ENCODE measurements at places on chromosomes 4 and X. TPM values are rescaled to one million over a fixed set of nuclear protein-coding genes. Genes with fewer than 3 reads are reported as not detected.

The TGIF2LX gene
- polyA plus RNA-seq = not detected

The MSX1 gene
- not detected for polyA plus RNA-seq

The TRIM61 gene
- polyA plus RNA-seq = 1.7 TPM

The SORCS2 gene
- not detected for polyA plus RNA-seq

DNA sequence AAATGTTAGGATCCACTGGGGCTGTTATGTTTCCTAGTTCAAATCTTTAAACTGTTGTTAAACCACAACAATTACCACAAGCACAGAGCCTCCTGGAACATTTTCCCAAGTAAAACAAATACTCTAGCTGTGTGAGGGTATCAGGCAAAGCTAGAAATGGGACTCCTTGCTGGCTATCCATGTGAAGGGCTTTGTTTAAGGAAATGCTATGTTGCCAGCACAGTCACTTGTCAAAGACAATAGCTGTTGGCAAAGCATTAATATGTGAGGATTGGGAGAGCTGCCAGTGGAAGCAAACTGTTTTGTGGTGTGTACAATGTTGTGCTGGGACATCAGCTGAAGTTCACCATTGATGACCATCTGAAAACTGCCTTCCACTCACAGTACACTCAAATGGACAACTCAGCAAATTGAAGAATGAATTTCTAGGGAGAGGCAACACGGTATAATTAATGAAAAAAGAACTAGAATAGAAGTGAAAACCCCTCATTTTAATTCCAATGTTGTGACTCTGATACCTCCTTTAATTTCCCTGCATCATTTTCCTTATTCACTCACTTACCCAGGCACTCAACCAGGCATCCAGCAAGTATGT is 100.8 kb downstream of the ANXA3 start:
- DNase-seq = no peak

DNA sequence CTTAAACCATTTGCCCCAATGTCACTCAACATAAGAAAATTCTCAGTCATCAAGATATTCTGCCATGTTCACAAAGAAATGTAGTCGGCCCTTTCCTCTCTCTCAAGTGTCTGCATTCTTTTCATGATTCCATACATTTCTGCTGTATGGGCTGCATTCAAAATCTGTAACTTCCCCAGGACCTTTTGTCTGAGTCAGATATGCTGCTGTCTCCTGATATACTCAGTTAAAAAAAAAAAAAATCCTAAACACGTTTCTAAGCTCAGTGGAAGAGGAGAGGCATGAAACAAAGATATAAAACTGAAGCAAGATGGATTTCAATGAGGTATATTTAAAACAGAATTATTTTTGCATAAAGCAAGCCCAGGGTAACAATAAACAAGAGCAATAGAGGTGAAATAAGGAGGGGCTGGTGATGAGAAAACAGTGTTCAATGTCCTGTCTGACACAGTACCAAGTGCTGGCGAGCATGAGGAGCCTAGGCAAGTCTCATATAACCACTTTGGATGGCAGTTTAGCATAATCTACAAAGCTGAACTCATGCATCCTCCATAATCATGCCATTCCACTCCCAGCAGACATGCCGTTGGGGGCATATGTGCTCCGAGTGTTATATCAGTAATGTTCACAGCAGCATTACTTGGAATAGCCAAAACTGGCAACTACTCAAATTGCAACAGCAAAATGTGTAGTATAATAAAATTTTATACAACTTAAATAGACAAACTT is 76.7 kb downstream of the MANBA start:
- DNase-seq = no peak

DNA sequence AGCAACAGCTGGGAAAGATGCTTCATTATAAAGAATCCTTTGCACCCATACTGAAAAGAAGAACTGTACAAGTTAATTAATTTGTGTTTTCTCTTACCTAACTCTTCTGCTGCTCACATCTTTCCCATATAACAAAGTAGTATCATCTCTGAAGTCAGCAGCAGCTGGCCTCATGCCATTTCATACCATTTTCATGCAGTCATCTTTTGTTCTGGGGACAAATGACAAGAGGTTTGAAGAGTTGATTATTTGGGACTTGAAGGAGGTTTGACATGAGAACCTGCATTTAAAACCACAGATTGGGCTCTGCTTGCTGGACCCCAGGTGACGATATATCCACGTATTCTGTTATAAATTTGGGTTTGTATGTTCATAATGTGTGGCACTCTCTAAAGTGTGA is 430.3 kb downstream of the SPRY1 start:
- no peak for DNase-seq

DNA sequence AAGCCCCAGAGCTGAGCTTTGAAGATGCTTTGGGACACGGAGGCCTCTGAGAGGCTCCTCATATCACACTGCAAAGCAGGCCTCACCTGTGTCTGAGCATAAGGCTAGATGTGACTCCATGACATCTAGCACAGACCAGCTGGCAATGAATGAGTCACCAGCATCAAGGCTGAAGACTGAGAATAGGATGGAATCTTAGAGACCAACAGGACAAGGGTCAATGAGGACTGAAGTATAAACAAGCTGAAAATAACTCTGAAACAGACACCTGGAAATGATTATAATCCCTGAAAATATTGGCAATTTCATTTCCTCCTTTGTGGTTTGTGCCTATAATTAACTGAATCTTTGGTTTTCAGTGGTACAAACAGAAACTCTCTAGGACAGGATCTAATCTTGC is 87.1 kb upstream of the PRPS1 start:
- no peak for DNase-seq

DNA sequence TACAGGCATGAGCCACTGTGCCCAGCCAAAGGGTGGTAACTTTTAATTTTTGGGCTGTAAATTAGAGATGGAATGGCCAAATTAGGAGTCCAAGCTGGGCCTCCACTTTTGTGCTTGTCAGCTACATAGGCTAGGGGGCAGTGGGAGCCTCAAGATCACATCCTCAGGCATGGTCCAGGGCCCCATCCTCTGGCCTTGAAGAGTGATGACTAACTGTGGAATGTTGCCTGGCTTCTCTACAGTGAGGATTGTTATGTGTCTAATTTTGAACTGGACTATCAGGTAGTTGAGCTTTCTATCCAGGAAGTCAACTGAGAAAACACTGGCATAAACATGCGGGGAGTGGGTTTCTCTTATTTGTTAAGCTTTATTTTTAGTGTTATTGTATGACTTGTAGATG is 33.0 kb downstream of the CCNG2 start:
- no peak for DNase-seq

DNA sequence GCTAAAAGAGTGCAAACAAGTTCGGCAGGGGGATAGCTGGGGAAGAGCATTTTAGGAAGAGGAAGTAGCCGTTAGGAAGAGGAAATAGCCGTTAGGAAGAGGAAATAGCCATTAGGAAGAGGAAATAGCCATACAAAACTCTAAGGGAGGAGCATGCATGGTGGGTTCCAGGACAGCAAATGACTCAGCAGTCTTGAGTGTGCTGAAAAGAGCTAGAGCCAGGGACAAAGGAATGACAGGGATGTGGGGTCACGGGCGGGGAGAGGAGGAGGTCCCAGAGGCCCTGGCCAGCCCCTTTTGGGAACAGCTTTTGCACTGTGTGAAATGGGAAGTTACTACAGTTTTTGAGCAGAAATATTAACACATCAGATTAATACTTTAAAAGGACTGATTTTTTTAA is 882.6 kb downstream of the TRIML1 start:
- no peak for DNase-seq

- no peak for DNase-seq
These were observed 53.7 kb downstream of the MSX1 start for GRCh38 chr4:4913147-4913561.

DNA sequence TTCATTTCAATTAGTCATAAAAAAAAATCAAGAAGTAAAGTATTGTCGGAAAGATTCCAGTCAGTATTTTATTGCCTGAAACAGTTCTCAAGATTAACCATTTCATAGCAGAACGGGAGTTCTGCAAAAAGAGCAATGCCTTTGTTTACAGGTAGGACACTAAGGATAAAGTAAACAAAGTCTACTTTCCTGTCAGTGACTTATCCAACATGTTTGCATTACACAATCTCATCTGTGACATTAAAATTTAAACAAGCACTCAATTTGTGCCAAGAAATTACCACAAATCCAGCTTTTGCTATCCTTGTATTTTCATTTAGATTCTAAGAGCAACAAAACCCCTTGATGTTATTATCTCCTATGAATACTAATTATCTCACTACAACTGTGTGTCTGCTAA is 306.5 kb upstream of the LDB2 start:
- no peak for DNase-seq

- DNase-seq = no peak
These were observed 137.3 kb upstream of the PDE5A start for GRCh38 chr4:119765951-119766350.

DNA sequence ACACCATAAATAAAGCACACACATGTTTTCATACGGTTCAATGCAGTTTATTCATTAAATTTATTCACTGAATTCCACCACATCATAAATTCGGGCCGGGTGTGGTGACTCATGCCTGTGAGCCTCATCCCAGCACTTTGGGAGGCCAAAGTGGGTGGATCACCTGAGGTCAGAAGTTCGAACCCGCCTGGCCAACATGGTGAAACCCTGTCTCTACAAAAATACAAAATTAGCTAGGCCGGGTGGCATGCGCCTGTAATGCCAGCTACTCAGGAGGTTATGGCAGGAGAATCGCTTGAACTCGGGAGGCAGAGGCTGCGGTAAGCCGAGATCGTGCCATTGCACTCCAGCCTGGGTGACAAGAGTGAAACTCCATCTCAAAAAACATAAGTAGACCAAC is 131.6 kb downstream of the PDS5A start:
- no peak for DNase-seq
